GM20000 (cell line): ENCODE measurements at places on chromosomes 16 and 17.

DNA sequence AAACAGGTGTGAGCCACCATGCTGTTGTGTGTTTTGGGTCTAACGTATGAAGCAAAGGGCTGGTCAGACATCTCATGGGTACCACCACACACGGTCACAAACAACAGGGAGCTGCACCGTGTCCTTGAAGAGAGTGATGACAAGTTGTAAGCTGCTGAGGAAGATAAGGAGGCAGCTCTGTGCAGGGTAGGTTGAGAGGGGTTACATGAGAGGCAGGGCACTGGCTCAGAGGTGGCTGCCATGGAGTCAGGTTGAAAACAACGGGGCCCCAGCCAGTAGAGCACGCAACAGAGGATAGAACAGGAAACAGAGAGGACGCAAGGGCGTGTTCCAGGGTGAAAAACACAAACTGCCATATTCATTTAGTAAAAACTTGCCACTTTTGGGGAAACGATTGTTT, 52.2 kb downstream of the TRARG1 start:
- no peak for DNase-seq

GRCh38 chr17:20103454-20104446, 94.6 kb downstream of the SPECC1 start:
- no peak for DNase-seq

DNA sequence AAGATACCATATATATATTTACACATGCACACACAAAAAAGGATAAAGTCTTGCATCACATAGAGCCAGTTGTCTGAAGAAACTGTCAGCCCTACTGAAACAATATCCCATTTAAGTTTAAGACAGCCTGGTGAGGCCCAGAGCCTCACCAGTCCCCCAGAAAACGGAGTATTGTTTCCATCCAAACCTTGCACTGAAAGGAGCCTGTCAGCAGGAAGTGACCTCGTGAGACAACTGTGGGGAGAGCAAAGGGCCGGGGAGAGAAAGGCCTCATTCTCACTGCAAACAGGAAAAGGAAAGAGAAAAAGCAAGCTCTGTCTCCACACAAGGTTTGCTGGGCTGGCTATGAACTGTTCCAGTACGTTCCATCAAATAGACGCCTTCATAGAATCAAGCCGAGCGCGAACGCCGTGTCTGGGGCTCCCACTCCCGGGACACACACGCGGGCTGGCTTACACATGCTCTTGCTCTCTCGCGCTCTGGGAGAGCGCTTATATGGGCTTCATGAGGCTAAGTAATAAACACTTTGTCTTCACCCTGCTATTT, 44.4 kb upstream of the ZFHX3 start:
- DNase-seq = no peak

DNA sequence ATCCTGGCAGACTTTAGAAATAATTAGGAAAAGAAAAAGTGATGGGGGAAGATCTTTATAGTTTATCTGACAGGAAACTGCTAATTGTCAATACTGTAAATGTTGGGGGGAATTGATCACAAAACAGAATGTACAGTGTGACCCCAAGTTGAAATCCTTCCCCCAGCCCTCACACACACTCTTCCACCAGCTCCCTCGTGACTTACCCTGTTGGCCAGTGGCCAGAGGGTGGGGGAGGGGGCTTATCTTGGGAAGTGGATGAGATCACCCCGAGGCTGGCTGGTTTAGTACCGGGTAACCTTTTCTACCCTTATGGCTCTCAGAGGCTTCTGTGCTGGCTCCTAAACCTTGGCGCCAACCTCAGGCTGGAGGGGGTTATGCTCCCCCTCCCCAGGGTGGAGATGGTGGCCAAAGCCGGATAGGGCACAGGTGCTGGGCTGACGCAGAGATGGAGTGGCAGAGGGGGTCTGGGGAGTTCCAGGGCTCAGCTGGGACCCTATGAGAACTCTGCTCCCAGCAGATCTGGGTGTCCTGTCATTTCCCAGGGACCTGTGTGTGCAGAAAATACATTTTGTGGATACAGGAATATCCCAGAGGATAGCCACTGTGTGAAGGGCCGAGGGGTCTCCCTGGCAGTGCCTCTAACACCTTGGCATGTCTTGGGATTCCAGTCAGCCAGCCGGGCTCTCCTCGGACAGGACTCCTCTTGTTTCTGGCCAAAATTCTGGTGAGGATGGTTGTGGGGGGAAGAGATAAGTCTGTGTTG, 18.6 kb downstream of the CDH16 start:
- DNase-seq = no peak

- DNase-seq = no peak
Observed at GRCh38 chr16:76409706-76410105, 132.5 kb downstream of the CNTNAP4 start.

DNA sequence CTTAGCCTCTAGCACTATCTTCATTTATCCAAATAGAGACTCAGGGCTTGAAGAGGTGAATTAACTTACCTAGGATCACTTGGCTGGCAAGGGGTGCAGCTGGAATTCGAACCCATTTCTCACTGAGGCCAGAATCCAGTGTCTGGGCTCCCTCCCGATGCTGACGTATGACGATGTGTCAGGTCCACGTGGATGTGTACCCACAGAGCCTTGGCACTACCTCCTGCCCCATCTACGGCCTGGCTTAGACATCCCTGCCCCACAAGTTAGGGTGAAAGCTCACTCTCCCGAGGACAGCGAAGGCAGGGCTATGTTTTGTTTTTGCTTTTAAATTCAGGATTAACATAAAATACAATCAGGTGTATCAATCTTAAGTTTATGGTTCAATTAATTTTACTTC, 332.3 kb downstream of the CPPED1 start:
- no peak for DNase-seq

GRCh38 chr17:40025559-40025958, 10.3 kb downstream of the CSF3 start:
- no peak for DNase-seq

GRCh38 chr17:50520483-50520882, 12.1 kb upstream of the EPN3 start:
- DNase-seq = no peak

- peak; percentile 52 for DNase-seq
Observed at GRCh38 chr17:27609611-27610303, 21.2 kb upstream of the LGALS9 start.

DNA sequence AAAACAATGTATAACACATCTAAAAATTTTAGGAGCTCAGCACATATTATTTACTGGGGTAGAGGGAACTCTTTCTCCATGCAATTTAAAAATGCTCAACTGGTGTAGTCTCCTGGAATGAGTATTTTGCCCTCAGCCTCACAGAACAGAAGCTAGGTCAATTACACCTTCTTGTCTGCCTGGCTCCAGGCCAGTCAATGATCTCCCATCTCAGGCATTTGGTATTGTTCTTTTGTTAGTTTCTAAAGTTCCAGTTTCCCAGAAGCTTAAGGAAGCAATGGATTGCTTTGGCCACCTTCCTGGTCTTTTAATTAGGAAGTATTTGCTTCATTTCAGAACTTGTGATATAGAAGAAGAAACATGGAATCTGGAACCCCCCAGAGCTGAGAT, 360.3 kb upstream of the ASIC2 start:
- no peak for DNase-seq

DNA sequence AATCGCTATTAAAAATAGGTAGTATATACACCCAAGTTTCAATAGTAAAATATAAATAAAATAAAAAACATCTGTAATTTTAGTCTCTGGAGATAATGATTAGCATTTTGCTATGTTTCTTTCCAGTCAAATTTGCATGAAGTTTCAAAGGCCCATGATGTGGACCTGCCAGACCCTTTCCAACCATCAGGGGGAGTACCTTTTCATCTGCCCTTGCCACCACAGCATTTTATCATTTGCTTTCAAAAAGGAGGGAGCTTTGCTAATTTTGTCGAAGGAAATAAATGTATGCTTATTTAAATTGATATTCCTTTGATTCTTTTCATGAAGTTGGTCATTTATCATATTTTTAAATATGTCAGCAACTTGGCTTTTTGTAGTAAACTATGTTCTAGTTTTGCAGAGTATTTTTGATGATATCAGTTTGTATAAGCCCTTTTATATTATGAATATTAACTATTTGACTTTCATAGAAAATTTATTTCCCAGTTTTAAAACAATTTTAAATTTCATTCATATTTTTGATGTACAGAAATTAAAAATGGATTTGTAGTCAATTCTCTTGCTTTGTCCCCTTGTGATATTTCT, 115.2 kb upstream of the NETO2 start:
- DNase-seq = peak; percentile 9

DNA sequence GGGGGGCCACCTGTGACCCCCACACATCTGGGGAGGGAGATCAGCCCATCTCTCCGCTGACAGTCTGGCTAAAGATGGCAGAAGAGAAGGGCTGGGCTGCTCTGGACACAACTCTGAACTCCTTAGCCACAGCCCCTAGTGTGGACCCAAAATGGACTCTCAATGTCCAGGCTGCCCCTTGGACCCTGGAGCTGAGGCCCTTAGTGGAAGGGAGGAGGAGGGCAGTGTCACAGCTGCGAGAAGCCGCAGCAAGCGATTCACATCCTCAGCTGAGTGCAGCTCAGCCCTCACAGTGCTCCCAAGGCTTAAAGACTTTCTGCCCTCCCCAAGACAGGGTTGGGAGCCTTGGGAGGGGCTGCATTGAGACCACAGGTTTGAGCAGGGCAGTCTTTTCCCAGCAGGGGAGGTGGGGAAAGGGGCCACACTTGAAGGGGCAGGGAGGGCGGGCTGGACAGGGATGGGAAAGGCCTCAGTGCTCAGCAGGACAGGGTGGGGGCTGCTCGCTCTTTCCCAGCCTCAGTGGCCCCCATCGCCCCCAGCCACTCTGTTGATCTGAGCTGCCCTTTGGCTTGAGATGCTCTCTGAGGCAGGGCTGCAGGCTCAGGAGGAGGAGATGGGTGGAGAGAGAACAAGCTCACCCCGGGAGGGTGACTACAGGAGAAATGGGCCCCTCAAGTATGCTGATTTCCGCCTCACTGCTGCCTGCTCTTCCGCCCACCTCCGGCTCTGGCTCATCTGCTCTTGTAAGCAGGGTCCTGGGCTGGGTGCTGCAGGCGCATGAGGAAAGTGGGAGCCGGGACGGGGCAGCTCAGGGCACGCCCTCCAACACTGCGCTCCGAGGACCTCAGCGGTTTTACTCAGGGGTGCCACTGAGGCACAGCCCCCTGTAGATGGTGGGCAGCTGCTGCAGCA, 50.9 kb upstream of the MTSS2 start:
- DNase-seq = no peak

GRCh38 chr16:68779891-68780290, 42.8 kb downstream of the CDH1 start:
- no peak for DNase-seq

- no peak for DNase-seq
Observed at GRCh38 chr17:74777901-74778515, 1.9 kb upstream of the NAT9 start.

DNA sequence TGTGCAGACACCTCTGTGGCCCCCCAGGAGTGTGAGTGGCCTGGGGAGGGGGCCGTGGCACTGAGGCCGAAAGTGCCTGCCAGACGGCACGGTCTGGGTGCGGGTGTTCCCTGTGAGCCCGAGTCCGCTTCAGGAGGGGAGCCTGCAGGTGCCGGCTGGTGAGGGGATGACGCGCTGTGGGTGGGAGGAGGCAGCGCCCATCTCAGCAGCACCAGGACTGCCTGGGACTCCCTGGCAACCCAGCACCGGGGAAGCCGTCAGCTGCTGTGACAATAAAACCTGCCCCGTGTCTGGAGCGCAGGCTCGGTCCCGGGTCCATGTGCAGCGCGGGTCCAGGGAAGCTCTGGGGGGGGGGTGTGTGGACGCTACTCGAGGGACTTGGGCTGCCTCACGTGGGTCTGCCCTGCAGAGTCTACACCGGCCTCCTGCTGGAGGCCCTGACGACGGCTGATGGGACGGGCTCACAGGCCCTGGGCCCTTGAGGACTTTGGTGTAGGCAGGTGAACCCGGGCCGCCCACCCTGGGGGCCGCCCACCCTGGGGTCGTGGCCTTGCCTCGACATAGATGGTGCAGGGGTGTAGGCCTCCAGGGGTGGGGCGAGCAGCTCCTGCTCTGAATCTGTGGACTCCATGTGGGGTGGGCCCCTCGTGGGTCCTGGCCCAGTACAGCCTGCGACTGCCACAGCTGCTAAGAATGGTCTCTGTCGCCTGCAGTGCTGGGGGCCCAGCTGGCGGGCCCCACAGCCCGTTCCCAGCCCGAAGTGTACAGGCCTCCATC, 5.9 kb upstream of the RAB40C start:
- no peak for DNase-seq

DNA sequence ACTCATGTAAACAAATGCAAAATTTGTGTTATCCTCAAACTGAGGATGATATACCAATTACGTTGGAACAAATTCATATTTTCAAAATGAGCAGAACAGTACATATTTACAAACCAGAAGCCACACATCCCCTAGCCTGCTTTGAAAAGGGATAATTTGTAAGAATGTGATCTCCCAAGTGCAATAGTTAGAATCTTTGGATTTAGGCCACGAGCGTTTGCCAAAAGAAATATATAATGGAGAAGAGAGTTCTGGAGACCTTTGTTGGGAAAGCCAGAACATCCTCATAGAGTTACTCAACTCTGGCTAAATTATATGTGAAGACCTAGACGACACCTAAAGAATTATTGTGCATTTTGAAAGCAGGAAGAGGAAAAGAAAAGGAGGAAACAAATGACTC, 449.3 kb downstream of the KCNJ2 start:
- DNase-seq = no peak

GRCh38 chr16:78705694-78706093, 606.2 kb downstream of the WWOX start:
- DNase-seq = peak; percentile 15

DNA sequence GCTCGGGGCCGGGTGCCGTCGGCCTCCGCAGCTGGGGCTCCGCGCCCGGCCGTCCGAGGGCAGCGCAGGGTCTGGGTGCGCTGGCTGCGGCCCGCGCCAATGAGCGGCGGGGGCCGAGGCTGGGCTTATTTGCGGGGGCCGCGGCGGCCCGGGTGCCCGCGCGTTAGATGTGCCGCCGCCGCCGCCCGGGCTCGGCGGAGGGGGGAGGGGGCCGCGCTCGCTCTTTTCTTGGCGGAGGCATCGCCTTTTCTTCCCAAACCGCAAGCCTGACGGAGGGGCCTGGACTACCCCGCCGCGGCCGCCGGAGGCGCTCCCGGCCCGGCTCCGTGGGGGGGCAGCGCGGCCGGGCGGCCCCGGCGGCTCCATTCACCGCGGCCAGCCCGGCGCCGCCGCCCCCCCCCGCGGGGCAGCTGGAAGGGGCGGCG, at the start of gene NOTUM:
NOTUM (minus strand) TSS at position 101 of the 425 bp plus-strand sequence. CDS start 278 bp downstream, outside the sequence.
- no peak for DNase-seq

DNA sequence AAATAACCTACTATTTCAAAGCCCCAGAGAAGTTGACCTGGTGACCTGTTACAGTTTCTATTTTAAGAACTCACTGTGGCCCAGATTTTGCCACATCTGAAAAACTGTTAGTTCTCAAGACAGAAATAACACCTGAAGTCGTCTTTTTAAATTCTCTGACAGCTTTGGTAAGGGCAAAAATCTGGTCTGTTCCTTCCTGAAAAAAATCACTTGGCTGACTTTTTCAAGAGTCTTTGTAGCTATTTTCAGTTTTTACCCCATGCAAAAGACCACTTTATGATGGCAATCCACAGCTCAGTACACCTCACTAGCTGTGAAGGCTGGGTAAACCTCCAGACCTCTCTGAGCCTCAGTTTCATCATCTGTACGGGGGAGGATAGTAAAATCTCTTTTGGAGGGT, 60.7 kb upstream of the SREBF1 start:
- DNase-seq = peak; percentile 42

GRCh38 chr16:1512774-1513173, 19.6 kb downstream of the TELO2 start:
- DNase-seq = no peak

- DNase-seq = no peak
Observed at GRCh38 chr17:17139972-17140589, 66.1 kb downstream of the PLD6 start.
